ENCODE measurements at places on chromosomes 5 and 9. TPM values are rescaled to one million over a fixed set of nuclear protein-coding genes. Genes with fewer than 3 reads are reported as not detected.

PLAA gene
- total RNA-seq, result 30.1 TPM

TEX48 gene
- total RNA-seq, result not detected

ISL1 gene
- not detected for total RNA-seq

PPP2CA gene
- total RNA-seq, result 195 TPM

PCA3 gene
- total RNA-seq, result not detected

CACFD1 gene
- 3.7 TPM for total RNA-seq

UBAC1 gene
- 19.6 TPM for total RNA-seq
